ENCODE measurements at places on chromosomes 4 and X.

DNA sequence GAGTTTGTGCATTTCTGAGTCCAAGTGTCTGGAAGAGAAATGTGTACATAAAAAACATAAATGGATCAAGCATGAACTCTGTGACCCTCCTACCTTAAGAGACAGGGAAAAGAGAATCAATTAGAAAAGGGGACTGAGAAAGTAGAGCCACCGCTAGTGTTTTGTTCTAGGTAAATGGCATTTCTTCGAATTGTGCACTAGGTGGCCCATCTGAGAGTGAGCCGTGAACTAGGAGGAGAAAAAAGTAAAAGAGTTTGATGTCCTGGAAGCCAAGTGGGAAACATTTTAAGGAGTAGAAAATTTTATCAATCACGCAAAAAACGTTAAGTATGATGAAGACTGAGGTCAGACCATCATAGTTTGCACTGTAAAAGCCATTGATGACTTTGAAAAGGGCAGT is 55.1 kb downstream of the NAF1 start:
- no peak for DNase-seq

DNA sequence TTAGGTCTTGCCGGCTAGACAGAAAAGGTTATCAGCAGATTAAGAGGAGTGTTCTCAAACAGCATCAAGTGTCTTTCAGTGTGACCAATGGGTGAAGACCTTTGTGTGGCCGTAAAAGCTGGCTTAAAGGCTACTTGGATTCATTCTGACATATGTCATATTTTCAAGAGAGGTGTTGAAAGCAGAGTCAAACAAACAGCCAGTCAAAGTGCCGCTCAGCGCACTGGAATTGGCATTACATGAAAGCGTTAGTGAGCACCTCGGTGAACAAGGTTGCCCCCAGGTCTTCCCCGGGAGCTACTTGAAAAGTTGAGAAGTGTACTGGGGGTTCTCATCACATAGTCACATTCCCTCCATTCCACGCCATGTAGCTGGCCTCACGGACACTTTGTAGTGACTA is 148.9 kb downstream of the SOX3 start:
- DNase-seq, result no peak

GRCh38 chrX:63919081-63919480 is 134.1 kb upstream of the ARHGEF9 start:
- DNase-seq, result no peak

DNA sequence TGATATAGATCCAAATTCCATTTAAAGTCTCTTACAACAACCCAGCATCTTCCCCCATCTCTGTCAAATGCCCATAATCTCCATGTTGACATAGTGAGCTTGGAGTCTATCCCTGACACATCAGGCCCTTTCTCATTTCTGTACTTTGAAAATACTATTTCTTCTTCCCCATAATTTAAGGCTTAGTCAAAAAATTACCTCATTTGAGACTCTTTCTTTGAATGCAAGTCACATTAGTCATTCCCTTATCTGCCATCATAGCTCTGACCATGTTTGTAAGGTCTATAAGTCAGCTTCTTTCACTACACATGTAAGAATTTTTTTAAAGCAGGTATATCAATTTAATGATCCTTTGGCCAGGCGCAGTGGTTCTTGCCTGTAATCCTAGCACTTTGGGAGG is 99.9 kb downstream of the DDX60 start:
- no peak for DNase-seq

- no peak for DNase-seq
Observed at GRCh38 chr4:8507196-8507570, 66.6 kb downstream of the TRMT44 start.

Measured in NCI-H1417 treated with DMSO at 0.1 percent for 48 hours (cell line).